CD4-positive, alpha-beta memory T cell (primary cell): ENCODE measurements at places on chromosomes 6 and 20. TPM values are rescaled to one million over a fixed set of nuclear protein-coding genes. Genes with fewer than 3 reads are reported as not detected.

GRCh38 chr20:50595988-50596693 is 86.0 kb downstream of the PTPN1 start:
- no peak for DNase-seq

GRCh38 chr6:159119791-159120190 is 49.4 kb upstream of the FNDC1 start:
- DNase-seq: no peak

GRCh38 chr20:59125836-59126235 is 37.8 kb upstream of the ZNF831 start:
- DNase-seq: no peak

- DNase-seq: no peak
Measured at GRCh38 chr6:105896821-105897095, 189.4 kb upstream of the PRDM1 start.

DNA sequence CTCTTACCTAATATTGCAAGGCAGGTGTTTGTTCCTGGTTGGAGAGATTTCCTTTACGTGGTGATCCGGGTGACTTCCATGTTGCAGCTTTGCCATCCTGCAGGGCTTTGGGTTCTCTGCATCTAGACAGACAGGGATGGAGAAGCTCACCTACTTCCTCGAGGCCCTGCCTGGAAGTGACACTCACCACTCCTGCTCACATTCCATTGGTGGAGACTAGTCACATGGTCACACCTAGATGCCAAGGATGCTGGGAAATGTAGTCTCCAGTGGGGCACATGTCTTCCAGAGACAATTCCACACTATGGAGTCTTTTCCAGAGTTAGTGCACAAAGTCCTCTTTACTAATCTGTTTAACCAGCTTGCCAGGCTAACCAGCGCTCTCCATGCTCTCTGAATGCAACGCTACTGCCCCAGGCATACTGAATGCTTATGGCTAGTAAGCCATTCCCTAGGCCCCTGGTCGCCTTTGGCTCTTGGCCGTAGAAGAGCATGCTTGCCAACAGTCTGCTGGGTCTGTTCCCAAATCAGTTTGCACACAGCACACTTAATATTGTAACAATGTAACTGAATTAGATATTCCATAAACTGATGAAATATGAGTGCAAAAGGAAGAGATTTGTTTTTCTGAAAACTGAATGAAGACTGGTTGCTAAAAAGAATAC is 6.7 kb upstream of the KCNK15 start:
- DNase-seq: peak; percentile 52

DNA sequence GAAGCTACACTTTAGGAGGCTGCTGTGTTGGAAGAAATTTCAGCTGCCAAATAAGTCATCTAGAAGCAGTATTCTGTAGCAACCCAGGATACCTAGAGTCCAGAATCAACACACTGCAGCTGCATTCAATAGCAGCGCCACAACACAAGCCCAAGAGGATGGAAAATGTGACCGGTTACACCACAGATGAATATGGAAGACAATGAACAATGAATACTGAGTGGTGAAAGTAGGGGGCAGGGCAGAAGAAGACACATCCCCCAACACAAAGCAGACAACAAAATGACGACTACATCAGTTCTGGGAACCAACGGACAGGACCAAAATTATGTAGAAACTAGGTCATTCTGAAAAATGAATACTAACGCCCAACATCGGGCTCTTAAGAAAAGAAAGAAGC is 38.2 kb downstream of the KIF6 start:
- DNase-seq: no peak

DNA sequence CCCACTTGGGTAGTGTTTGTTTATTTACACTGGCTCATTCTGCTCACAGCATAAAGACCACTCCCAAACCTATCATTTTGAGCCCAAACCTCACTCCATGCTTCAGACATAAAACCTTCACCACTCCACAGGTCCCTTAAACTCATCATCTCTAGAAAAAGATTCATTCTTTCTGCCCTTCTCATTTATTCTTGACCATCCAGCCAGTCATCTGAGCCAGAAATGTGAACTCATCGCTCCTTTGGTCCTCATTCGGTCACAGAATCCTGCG is 12.4 kb downstream of the TPMT start:
- no peak for DNase-seq

DNA sequence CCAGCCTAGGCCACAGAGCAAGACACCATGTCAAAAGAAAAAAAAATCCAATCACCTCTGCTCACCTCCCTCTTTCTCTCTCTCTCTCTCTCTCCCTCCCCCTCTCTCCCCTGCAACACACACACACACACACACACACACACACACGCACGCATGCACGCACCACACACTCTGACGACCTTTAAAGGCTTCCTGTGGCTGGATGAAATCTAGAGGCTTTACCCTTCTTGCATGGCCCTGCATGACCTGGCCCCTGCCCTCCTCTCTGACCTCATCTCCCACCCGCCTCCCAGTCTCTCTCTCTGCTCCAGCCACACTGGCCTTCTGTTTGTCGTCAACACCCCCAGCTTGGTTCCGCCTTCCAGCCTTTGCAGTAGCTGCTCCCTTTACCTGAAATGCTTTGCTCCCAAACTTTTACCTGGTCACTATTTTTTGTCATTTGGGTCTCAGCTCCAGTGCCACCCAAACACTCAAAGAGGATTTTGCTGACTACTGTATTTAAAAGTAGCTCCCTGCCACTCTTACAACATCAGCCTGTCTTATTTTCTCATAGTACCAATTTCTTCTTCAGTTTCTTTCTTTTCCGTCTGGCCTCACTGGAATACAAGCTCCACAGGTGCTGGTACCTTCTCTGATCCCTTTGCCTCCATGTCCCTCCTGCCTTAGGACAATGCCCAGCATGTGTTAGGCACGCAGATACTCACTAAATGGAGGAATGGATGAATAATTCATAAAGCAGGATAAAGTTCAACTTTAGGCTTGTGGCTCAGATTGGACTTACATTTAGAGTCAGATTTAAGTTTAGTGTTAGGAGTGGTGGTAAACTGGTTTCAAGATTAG is 4.3 kb upstream of the LTA start:
- DNase-seq: peak; percentile 37

DNA sequence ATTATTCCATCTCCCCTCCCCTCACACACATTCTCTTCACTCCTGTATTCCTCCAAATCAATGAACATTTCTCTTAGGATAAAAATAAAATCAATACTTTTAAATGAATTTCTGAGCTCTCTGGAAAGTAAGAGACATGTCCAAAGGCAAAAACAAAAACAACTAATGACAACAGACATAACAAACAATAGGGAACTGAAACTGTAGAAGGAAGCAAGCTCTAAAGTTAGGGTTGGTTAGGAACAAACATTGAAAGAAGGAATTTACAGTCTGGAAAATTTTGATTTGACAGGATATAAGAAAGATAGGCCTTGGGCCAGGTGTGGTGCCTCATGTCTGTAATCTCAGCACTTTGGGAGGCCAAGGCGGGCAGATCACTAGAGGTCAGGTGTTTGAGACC is 17.5 kb upstream of the MYCT1 start:
- DNase-seq: no peak

Gene CPXM1
- total RNA-seq: not detected

- DNase-seq: no peak
Measured at GRCh38 chr20:35040646-35041045, 52.0 kb downstream of the TRPC4AP start.

Gene KIAA1755
- not detected for total RNA-seq

GRCh38 chr6:2435323-2435722 is 189.9 kb upstream of the GMDS start:
- DNase-seq: no peak

DNA sequence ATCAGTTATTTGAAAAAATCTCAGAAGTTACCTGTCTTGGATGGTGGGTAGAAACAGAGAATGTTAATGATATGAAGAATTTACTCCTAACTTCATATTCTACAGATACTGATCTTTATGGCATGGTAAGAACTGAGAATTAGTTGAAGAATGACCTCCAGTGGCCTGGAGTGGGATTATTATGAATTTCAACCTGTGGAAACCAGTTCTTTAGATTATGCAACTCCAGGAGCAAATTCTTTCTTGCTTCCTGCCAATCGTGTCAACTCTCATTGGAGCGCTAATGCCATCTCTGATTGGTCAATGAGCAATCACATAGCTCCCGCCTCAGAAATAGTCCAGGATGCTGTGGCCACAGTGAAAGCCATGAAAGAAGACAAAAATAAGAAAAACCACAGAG is 40.6 kb downstream of the LYRM2 start:
- no peak for DNase-seq

Gene LKAAEAR1
- not detected for total RNA-seq
